ENCODE measurements at places on chromosomes 2 and 18.

GRCh38 chr18:21331065-21331464 is 89.0 kb downstream of the GREB1L start:
- DNase-seq: no peak

DNA sequence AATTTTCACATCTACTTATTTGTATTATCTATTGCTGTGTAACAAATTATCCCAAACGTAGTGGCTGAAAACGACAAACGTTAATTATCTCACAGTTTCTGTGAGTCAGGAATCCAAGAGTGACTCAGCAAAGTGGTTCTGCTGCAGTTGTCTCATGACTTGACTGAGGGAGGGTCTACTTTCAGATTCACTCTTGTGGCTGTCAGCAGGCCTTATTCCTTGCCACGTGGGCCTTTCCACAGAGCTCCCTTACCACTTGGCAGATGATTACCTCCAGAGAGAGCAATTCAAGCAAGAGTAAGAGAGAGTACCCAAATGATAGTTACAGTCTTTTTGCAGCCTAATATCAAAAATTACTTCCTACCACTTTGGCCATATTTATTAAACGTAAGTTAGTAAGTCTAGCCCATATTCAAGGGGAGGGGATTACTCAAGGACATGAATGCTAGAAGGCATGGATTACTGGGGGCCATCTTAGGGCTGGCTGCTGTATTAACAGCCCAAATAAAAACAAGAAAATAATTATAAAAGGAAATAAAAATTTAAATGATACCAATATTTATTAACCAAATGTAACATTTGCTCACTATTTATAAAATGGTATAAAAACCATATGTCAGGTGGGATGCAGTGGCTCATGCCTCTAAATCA is 48.7 kb upstream of the NBEAL1 start:
- peak; percentile 41 for DNase-seq

GRCh38 chr2:29729932-29730331 is 191.5 kb downstream of the ALK start:
- DNase-seq: no peak

- DNase-seq: no peak
Measured at GRCh38 chr2:209305026-209305425, 118.8 kb upstream of the MAP2 start.

DNA sequence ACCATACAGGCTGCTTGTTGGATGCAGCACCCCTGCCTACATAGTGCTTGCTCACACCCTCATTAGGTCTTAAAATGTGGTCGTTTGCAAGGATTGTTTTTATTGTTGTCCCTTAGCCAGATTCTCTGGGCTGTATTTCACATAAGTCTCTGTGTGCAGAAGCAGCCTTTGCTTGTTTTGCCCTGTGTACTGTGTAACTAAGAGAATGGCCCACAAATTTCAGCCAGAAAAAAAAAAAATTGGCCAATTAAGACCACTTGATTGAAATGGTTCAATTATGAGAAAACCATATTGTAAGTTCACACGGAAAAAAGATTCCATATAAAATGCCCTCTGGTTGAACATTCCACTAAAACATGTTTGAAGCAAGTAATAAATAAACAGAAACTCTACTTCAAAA is 377.1 kb upstream of the SOX11 start:
- no peak for DNase-seq

DNA sequence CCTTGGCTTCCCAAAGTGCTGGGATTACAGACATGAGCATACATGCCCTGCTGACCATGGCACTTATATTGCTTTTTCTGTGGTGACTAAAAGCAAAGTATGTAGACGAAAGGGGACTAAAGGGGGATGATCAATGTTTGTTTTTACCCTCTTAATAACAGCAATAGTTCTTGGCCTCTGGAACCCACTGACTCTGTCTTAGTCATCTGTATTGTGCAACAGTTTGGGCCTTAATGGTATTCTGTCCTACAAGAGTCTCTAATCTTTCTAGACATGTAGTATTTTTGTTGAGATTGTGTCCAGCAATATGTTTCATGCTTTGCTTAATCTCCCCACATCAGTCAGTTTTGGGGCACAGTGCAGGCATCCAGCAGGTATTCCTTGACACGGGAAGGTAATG is 359.9 kb upstream of the FANCL start:
- no peak for DNase-seq

- DNase-seq: peak; percentile 15
Measured at GRCh38 chr18:3048121-3048520, 35.2 kb upstream of the LPIN2 start.

GRCh38 chr18:4144201-4144600 is 310.9 kb downstream of the DLGAP1 start:
- no peak for DNase-seq
